ENCODE measurements at places on chromosomes 3 and 15.

GRCh38 chr3:115233021-115233420, 85.9 kb upstream of the ZBTB20 start:
- DNase-seq: no peak

DNA sequence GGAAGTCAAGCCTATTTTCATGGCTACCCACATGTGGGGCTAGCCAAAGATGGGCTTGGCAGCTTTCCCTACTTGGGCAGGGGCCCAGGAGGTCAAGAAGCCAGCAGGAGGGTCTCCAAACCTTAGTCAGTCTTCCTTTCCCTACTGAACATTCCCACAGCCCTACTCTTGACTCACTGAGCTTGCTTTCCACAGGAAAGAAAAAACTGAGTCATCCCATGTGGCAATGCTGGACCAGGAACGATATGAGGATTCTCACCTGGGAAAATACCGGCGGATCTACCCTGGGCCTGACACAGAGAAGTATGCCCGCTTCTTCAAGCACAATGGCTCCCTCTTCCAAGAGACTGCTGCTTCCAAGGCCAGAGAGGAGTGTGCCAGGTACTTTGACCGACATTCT, 3.7 kb upstream of the NGRN start:
- no peak for DNase-seq

DNA sequence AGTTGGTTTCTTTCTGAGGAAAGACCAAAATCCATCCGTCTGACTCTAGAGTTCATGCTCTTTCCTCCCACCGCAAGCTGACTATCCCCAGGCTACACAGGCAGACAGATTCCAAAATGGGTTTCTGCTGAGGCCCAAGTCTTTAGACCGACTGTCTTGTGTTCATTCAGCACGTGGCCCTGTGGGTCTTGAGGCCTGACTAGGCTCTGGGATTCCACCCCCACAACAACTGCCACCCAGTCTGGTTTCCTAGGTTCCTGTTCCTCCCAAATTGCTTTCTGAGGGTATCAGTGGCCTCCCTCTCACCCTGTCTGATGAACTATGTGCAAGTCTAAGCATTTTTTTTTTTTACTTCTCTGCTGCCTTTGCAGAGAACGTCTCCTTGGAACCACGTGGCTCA, 67.7 kb downstream of the CYP19A1 start:
- no peak for DNase-seq

- no peak for DNase-seq
These were observed 201.6 kb downstream of the PDZRN3 start for GRCh38 chr3:73423116-73423515.

DNA sequence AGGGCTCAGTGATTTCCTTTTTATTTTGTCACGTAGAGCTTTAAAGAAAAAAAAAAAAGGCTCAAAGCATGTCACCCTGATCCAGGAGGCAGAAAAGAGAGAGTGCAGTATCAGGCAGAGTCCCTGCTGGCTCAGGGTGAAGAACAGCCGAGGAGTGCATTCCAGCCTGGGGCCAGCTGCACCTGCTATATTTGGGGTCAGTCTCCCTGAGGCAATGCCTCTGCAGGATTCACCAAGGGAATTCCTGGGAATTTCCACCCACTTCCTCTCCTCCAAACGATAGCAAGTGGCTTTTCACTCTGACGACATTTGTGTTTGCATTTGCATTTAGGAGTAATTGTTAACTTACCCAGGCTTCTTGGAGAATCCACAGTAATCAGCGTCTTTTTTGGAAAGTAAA, 202.9 kb upstream of the CTNNB1 start:
- DNase-seq: no peak

DNA sequence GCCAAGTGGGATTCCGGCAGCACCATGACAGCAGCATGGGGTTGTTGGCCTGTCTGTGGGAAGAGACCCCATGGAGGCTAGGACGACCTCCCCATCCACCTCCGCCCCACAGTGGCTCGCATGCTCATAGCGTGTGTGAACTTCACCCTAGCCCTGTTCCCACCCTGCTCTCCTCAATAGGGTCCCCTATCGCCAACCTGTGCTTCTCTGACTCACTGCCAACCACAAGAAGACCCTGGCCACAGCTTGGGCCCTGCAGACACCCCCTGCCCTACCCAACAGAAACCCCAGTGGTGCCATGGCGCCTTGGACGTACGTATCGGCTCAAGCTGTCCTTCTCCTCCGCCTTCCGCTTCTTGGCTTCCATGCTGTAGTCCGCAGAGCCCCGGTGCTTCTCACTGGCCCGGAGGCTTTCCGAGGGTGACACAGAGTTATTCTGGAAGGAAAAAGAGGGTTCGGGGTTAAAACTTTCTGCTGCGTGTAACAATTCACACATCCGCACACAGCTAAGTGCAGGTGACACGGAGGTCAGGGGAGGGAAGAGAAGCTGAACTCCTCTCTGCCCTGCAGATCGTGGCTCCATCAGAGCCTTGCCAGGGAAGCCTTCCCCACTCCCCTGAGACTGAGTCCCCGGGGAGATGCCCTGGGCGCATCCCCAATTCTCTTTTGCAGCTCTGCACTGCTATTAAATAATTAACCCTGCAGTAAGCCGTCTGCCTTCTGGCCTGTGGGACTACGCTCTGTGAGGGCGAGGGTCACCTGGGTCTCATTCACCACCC, 37.3 kb downstream of the TLE3 start:
- no peak for DNase-seq

- no peak for DNase-seq
These were observed 22.0 kb downstream of the SLC15A2 start for GRCh38 chr3:121916189-121916588.

DNA sequence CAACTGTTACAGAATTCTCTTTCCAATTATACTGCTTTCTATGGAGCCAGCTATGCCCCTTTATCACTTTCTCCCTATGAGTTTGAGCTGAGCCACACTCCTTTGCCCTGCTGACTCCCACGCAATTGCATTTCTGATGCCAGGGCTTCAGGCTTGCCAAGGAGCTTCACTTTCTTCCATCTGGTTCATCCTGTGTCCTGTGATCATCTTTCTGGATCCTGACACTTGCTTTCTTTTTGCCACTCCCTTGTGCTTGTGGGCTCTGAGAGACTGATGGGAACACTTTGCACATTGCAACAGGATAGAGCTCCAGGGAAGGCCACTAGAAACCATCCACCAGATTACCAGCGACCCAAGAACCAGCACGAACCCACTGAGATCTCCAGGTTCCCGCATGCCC, 77.0 kb upstream of the SEC13 start:
- DNase-seq: no peak

DNA sequence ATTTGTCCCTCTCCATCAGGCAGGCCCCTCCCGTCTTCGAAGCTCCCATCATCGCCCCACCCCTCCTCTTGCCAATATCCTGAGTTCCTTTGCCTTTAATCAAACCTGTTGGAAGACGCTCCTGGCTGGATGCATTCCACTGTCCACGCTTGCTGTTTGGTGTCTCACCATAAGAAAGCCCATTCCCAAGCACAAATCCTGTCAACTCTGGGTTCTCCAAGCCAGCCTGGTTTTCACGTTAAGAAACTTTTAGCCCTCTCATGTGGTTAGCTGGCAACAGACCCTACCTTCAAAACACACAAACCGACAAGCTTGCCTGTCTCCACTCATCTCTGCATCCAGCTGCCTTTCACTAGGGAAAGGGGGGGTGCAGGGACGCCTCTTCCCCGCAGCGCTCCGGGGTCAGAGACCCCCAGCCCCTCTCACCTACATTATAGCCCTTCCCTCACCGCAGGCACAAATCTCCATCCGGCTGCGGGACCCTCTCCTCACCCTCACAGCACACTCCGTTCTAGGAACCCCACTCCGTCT, 1.1 kb downstream of the GORASP1 start:
- DNase-seq: no peak

- DNase-seq: no peak
These were observed 27.9 kb upstream of the SEMA3F start for GRCh38 chr3:50127251-50127691.

- no peak for DNase-seq
These were observed 1.3 kb downstream of the VGLL3 start for GRCh38 chr3:86989611-86990010.

DNA sequence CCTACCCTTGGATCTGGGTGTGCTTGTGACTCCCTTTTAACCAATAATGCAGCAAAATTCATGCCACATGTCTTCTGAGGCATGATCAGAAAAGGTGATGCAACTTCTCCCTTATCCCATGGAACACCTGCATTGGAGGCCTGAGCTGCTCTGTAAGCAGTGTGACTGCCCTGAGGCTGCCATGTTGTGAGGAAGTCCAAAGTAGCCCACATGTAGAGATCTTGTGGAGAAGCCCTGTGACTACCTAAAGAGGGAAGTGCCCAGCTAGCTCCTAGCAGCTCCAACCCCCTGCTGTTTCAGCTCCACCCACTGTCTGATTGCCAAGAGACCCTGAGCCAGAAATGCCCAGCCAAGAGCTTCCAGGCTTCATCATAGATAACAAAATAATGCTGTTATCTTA, 6.4 kb upstream of the NR1D2 start:
- DNase-seq: no peak

GRCh38 chr3:38586546-38587520, 62.7 kb downstream of the SCN5A start:
- DNase-seq: no peak

GRCh38 chr3:77871436-77871835, 831.5 kb downstream of the ROBO2 start:
- DNase-seq: no peak

- DNase-seq: no peak
These were observed 221.5 kb downstream of the ULK4 start for GRCh38 chr3:41740374-41740886.

GRCh38 chr3:58464866-58465265, 27.0 kb upstream of the KCTD6 start:
- DNase-seq: no peak

DNA sequence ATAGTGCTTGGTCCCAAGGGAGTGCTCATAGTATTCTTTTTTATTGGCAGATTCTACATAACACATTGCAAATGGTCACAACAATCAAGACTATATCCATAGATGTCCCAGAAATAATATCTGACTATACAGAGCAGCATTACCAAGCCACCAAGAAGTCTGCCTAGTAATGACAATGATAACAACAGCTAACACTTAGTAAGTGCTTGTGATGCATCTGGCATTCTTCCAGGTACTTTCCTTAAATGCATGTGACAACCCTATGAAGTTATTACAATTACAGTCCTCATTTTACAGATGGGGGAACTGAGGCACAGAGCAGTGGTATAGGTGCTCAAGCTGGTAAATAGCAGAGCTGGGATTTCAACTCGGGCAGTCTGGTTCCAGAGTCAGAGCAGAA, 49.6 kb upstream of the ICE2 start:
- DNase-seq: no peak

GRCh38 chr3:56833022-56833421, 31.3 kb upstream of the ARHGEF3 start:
- no peak for DNase-seq

DNA sequence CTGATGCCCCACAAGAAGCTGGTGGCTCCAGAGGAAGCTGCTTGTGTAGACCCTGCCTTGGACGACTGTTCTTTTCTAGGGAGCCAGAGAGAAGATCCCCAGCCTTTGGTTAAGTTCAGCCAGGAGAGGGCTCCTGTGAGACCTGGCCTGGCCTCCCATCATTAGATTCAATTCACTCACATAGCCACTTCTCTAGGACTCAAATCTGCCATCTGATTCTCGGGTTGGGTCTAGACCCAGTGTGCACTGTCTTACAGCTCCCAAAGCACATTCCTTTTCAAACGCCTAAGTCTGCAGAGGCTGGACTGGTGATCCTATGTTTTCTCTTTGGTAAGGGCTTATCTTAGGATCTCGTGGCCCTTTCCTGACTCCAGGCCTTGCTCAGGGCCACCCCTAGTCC, 81.7 kb upstream of the NPHP3 start:
- no peak for DNase-seq

DNA sequence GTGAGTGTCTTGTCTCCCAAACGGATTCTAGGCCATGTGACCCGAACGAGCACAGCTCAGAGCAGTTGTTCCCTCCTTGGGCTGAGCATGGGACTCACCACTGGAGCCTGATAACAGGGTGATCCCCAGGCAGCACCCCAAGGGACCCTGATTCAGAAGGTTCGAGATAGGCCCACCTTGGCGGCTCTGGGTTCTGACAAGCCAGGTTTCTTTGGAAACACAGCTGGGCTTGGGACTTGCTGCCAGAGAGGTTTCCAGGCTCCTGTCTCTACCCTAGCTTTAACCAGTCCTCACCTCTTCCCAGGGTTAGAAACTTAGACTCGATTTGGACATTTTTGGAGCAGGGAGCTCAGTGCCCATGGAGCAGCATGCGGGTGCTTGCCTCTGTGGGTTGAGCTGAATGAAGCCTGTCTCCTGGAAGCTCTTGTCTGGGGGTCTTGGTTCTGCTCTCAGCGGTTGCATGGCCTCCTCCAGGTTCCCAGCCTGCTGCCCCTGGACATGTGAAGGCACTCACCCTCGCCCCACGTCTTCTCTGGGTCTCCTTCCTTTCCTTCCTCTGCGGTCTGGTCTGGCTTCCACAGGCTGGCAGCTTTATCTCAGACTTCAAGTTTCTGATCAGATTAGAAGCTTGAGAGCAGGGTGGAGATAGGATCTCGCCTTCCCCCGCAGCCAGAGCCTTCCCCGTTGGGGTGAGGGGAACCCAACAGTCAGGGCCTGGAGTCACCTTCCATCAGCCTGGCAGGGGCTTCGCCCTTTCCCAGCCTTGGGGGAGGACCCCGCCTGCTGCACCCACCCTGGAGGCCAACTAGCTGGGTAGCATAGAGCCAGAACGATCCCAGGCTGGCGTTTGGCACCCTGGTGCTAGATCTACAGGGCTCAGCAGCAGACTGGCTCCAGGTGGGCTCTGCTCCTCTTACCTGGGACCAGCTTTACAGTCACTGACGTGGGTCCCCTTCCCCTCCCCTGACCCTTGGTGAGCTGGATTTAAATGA, 21.0 kb downstream of the PAQR5 start:
- no peak for DNase-seq

- DNase-seq: no peak
These were observed 39.8 kb downstream of the TUBGCP4 start for GRCh38 chr15:43410572-43411214.

DNA sequence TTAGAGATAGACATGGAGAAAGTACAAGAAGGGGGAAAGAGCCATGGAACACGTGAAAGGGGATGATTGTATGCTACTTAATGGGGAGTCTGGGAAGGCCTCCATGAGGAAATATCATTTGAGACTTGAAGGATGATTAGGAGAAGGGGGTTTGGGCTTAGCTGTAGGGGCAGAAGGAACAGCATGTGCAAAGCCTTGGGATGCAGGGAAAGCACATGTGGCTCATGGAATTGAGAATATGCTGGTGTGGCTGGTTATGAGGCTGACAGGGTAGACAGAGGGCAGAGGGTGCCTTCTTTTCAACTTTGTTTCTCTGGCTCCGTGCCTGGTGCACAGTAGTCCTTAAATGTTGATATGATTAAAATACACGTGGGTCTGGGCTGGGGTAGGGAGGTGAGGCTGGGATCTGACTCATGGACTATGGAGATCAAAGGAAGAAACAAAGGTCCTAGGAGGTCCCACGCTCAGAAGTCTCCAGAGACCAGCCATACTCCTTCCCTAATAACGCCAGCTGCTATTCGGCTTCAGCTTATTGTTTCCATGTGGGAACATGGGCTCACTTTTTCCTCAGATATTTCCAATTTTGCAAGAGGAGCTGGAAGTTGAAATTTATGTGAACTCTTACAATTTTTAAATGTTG, 1.1 kb downstream of the GTF2E1 start:
- DNase-seq: no peak

GRCh38 chr15:55250941-55251340, 38.7 kb downstream of the RAB27A start:
- DNase-seq: no peak
